ENCODE measurements at places on chromosomes 3 and 15. TPM values are rescaled to one million over a fixed set of nuclear protein-coding genes. Genes with fewer than 3 reads are reported as not detected.

GRCh38 chr3:8348076-8348475, 153.5 kb upstream of the LMCD1 start:
- H3K4me1 ChIP-seq: no peaks in the 10 kb centered on the region
- DNase-seq: no peak
- no peak overlapping the region for H3K4me3 ChIP-seq
- no peaks in the 10 kb centered on the region for H3K27me3 ChIP-seq
- no peaks in the 10 kb centered on the region for H3K36me3 ChIP-seq

DNA sequence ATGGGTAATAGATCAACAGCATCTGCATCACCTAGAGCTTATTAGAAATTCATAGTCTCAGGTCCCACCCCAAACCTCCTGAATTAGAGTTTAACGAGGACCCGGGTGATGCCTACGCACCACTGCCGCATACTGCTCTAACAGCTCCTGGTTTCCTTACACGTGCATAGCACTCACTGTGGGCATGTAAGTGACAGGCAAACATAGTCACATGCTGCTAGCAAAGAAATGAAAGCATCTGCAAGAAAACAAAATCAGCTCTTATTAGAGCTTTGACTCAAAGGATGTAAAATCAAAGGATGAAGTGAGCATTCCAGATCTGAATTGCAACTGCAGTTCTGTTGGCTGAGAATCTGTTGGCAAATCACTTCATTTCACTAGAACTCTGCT, 19.1 kb upstream of the RIOX2 start:
- H3K4me1 ChIP-seq: no peaks in the 10 kb centered on the region
- no peaks in the 10 kb centered on the region for H3K36me3 ChIP-seq
- DNase-seq: no peak
- H3K27ac ChIP-seq: no peak overlapping the region
- no peak overlapping the region for H3K4me3 ChIP-seq
- H3K27me3 ChIP-seq: no peaks in the 10 kb centered on the region

GRCh38 chr3:12897381-12898289, 56.3 kb upstream of the RPL32 start:
- no peak overlapping the region for H3K4me3 ChIP-seq
- no peaks in the 10 kb centered on the region for H3K4me1 ChIP-seq
- H3K36me3 ChIP-seq: peaks cover 4% of the 10 kb centered on the region
- DNase-seq: no peak

The PLAAT1 gene
- total RNA-seq: 1.5 TPM

The WDR93 gene
- 0.98 TPM for total RNA-seq

The THSD4 gene
- total RNA-seq: 58.7 TPM

The TRPC1 gene
- total RNA-seq: 12.5 TPM

The CHRNA3 gene
- total RNA-seq: not detected

The IL16 gene
- total RNA-seq: 20.3 TPM

Data from breast epithelium (tissue), 4 donors.